Renal cortical epithelial cell (primary cell): ENCODE measurements at places on chromosomes 3 and 15.

DNA sequence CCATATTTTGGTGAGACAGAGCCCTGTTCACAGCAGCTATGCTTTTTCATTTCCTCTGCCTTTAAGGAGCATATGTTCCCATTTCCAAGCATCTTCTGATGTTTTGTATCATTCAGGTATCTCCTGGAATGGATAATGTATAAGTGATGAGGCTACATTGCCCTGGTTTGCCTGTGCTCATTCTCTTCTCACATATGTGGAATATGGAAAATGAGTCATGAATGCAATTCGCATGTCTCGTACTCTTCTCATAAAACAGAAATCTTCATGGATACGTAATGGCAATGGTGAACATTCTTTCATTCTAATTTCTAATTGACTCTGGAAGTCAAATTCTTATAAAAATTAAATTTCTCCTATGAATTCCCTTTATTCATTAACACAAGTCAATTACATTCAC is 143.1 kb downstream of the CDIN1 start:
- DNase-seq: no peak

DNA sequence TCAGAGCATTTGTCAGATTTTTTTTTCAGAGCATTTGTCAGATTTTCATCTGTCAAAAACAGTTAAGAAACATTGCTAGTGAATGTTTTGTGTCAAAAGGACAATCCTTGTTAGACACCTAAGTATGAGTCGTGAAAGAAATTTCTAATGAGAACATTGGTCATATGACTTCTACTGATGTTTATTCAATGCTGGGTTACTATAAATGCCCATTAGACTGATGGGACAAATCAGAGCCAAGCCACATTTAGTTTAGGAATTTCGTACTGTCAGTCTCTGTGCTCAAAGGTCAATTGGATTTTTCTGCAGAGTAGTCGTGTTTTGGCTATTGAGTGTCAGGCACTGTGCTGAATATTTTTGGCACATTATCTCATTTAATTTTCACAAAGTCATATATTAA is 31.6 kb downstream of the TSC22D2 start:
- DNase-seq: peak; percentile 66

GRCh38 chr3:89474333-89475130 is 367.1 kb downstream of the EPHA3 start:
- DNase-seq: no peak

- no peak for DNase-seq
Measured at GRCh38 chr3:13407926-13408325, 12.2 kb downstream of the NUP210 start.

GRCh38 chr15:25763331-25763751 is 99.8 kb downstream of the ATP10A start:
- peak; percentile 61 for DNase-seq

DNA sequence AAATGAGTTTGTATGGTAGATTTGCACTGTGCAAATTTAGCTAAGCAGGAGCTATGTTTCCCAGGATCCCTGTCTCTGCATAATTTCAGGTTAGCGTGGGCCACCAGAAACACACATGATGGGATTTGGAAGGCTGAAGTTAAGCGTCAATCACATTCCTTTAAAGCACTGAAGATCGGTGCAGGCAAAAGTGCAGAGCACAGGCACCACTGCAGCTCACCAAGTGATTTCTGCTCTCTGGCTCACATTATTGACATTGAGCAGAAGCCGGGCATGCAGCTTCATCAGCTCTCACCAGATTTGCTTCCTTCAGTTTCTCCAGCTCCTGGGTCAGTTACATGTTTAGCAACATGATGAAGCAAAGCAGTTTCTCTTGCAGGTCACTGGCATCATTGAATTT is 256.4 kb upstream of the TGFBR2 start:
- no peak for DNase-seq

DNA sequence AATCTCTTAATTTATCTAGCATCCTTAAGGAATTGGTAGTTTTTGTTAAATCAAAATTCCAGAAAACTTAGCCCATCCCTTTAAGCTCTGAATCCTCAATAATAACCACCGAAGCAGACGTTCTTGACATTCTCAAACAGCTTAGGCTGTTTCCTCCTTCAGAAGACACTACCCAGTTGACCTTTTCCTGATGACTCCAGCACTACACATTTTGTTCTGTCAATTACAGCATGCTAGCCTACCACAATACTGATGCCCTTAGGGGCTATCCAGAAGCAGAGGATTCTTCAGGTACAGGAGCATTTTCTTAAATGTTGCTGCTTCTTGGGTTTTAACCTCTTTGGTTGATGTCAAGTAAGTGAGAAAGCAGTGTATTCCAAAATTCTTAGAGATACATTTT is 33.4 kb downstream of the ETV5 start:
- no peak for DNase-seq

- peak; percentile 50 for DNase-seq
Measured at GRCh38 chr15:70852501-70853317, 1.2 kb downstream of the LARP6 start.

DNA sequence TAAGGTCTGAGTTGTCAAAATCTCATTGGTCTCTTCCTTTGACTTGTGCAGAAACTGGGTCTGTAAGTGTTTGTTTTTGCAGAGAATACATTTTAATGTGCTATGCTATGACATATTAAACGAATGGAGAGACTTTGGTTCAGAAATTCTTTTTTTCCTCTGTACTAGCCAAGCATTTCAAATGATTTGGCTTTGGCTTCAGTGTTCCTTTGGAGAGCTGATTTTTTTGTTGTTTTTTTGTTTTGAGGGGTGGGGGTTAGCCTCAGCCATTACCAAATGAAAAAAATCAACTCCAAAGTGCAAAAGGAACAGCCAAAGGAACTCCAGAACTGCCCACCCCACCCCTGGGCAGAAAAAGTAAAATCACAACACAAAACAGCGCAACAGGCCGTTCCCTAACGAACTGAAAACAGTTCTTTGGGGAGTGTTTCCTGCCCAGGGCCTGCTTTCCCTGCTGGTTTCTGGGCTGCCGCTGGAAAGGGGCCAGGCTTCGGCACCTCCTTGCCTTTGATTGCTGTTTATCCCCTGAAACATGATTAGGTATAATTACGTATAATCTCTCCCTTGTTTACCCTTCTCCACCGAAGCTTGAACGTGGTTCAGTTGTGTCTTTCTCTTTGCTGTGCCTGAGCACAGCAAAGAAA is 57.6 kb upstream of the NEO1 start:
- no peak for DNase-seq

- DNase-seq: no peak
Measured at GRCh38 chr3:162022911-162023310, 526.3 kb downstream of the OTOL1 start.

- DNase-seq: no peak
Measured at GRCh38 chr15:76963596-76963995, 31.3 kb upstream of the PSTPIP1 start.

- no peak for DNase-seq
Measured at GRCh38 chr3:176909044-176909443, 288.2 kb downstream of the TBL1XR1 start.

GRCh38 chr15:75231836-75232235 is 26.3 kb upstream of the GOLGA6C start:
- DNase-seq: no peak

GRCh38 chr3:122913539-122914100 is 113.9 kb downstream of the SEMA5B start:
- no peak for DNase-seq

- DNase-seq: peak; percentile 2
Measured at GRCh38 chr3:192494174-192494573, 233.2 kb downstream of the FGF12 start.

- peak; percentile 64 for DNase-seq
Measured at GRCh38 chr3:189233225-189233858, 61.6 kb downstream of the TPRG1 start.

DNA sequence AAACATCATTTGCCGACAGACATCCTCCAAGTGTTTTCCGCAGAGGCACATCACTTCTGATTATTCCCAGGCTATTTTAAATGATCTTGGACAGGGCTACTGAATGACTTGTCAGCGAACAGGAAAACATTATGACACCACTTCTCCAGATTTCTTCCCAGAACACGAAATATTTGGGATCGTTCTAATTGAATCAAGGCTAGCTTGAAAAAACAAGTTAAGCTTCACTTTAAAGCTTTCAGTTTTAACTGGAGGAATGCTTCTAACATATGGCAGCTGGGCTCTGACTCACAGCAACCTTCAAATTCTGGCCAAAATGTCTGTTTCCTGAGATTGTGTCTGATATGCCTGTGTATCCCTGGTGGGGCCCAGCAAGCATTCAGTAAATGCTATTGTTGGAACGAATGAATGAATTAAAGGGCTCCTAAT is 127.0 kb upstream of the ICE2 start:
- no peak for DNase-seq

GRCh38 chr3:59540696-59541095 is 490.9 kb upstream of the CFAP20DC start:
- no peak for DNase-seq

DNA sequence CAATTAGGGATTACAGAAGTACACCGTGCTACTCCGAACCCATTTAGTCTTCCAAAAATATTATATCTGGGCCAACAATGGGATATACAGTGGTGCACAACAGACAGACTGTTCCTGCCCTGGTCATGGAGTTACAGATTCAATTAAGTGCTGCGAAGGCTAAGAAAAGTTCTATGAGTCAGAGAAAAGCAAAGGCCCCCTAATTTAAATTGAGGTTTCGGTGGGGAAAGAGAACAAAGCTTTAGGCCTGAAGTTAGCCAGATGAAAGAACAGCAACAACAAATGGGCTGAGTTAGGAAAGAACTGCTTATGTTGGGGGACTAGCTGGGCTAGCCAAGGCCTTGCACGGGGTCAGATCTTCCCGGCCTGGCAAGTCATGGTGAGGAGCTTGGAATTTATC is 131.8 kb downstream of the MDFIC2 start:
- DNase-seq: no peak

GRCh38 chr15:94230883-94231722 is at the start of gene MCTP2:
MCTP2 (plus strand) TSS chr15:94231561; CDS start chr15:94298266, 66,705 bp downstream.
- DNase-seq: peak; percentile 82

DNA sequence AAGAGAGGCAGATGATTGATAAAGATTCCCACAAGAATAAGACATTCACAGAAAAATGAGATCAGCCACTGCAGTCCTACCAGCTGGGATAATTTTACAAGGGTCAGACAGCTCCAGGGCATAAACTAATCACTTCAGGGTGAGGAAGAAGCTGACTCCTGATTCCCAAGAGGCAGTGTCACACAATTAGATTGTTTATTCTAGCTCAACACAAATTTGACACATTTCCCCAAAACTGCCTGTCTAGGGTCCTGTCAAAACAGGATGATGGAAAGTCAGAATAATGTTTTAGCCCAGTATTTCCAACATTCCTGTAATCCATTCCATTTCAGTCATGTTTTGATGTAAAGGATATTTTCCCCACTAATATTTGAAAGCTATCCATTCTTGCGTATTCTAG is 110.8 kb downstream of the TNIK start:
- DNase-seq: peak; percentile 48

DNA sequence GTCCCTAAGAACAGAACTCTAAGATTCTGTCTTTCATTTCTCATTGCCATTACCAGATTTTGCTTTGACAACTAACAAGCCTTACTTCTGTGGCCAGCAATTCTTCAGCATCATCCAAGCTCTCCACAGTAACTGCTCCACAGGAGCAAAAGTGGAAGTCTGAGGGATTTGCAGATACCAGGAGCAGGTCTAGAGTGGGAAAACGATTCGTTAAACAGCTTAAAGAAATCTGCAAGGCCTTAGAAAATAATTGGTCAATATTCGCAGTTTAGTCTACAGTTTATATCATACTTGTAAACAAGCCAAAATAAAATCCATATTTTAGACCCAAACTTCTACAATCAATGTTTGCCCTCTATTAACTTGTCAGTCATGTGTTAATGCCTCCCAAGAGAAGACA is 24.1 kb downstream of the MYH15 start:
- DNase-seq: no peak

DNA sequence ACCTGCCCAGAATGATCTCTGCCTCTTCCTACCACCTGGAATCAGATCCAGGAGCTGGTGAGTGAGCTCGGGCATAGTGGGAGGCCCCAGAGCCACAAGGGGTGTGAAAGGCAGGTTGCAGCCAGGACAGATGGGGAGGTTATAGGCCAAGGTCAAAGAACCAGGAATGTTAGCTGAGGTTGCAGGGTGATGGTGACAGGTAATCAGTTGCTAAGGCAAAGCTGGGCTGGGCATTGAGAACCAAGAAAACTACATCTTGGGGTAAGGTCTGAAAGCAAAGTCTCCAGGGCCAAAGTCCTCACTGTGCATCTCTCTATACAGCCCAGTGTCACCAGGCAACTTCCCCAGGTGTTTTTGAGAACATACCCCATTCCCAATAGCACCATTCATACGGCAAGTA is 38.4 kb upstream of the SLC6A11 start:
- DNase-seq: no peak

- no peak for DNase-seq
Measured at GRCh38 chr3:107627962-107628542, 105.3 kb downstream of the BBX start.

GRCh38 chr3:47425383-47425778 is 44.6 kb downstream of the PTPN23 start:
- DNase-seq: no peak

DNA sequence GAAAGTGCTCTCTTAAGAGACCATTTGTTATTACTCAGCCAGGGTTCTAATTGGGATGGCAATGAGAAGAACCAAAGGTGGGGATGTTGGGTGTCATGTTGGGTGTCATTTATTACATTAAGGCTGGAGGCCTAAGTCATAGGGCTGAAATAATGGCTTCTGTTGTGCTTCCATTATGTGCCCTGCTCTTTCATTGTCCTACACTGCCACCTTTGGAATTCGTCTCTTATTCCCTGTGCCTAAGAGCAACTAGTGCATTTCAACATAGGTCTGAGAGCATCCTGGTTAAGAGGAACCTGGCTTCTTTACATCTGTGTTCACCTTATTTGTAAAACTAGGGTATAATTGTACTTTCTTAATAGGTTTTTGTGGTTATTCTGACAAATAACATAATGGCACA is 32.2 kb downstream of the RIOX2 start:
- DNase-seq: no peak

DNA sequence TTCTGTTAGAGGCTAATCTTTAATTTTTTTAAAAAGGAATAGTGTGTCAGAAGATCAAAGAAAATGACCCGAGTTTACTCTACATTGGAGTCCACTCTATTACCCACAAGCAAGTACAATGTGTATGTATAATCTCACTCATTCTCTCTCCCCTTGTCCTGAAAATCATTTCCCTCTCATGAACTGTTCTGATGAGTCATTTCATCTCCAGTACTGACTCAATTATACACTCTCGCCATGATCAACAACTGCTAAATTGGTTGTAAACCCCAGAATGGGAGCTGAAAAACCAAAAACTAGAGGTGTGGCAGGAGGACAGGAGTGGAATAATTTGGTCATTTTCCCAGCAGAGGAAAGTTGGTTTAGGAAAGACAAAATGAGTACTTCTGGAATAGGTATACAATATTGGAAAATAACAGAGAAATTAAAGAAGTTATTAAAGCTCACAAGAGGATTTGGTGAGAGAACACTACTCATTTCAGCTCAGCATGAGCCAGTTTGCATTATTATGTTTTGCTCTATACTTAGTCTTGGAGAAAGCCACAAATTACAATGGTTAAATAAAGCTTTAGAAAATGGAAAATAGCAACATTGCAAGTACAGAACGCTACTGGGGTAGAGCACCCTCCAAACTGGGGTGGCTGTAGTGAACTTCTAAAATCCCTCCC is 144.3 kb upstream of the PFN2 start:
- peak; percentile 69 for DNase-seq
